Mammary epithelial cell (primary cell): ENCODE measurements at places on chromosomes 6 and 20. TPM values are rescaled to one million over a fixed set of nuclear protein-coding genes. Genes with fewer than 3 reads are reported as not detected.

- DNase-seq: no peak
Observed at GRCh38 chr6:36334832-36335459, 1.7 kb downstream of the BNIP5 start.

DNA sequence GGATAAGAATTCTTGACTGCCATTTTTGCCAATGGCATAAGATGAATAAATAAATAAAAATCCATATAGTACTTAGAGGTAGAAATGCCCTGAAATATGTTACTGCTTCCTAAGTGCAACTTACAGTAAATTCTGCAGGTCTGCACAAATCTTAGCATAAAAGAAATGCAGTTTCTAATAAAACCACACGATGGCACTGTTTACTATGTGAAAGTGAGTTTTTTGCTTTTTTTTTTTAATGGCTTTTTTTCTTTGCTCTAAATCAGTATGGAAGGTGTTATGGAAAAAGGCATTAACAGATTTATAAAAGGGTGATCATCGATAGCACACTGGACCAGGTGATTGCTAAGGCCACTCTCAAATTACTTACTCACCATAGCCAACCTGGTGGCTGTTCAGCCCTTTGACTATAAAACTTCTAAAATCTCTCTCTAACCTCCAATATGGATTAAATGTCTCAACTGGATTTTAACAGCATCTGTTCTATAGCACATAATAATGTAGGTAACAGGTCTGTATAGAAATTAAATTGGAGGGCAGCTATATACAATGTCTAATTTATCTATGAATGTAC is 45.8 kb downstream of the AHI1 start:
- peak; percentile 10 for DNase-seq

DNA sequence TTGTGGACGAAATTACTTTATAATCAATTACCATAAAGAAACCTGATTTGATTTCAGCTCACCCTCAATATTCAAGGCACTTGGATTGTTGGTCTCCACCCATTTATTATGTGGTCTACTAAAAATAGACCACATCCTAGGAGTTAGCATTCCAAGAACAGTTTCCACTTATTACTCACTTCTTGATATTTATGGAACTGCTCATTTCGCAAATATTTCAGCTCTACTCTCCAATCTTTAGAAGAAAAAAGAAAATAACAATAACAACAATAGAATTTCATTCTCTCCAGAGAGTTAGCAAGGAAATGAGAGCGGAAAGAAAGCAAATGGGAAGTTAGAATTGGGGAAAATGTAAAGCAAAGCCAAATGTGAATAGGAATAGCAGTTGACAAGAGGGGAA is 26.2 kb upstream of the HDAC2 start:
- DNase-seq: peak; percentile 59

DNA sequence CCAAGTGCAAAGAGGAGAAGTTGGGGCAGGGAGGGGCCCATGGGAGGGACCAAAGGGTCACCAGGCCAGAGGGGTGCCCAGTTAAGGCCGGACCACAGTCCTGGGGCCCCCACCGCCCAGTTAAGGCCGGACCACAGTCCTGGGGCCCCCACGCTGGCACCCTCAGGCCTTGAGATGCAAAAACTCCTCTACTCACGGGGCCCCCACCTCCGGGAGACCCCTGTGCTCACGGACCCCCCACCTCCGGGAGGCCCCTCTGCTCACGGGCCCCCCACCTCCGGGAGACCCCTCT is 16.9 kb downstream of the KCNQ2 start:
- DNase-seq: no peak

GRCh38 chr6:5636210-5637030 is 370.3 kb downstream of the NRN1 start:
- DNase-seq: no peak

DNA sequence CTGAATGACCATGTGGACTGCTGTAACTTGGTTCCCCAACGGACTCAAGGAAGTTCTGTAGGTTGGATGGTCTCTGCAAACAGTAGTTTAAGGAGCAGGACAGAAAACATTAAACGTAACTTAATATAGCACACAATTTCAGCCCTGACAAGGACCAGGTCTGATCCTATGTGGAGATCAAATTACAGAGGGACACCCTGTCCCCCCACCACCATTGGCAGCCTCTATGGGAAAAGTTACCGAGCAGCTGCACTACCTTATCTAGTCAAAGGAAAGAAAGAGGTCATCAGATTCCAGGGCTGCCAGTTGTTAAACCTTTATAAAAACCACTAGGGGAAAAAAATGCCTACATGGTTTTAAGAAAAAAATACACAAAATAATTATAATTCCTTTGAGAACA is 191.5 kb upstream of the RSPO3 start:
- no peak for DNase-seq

DNA sequence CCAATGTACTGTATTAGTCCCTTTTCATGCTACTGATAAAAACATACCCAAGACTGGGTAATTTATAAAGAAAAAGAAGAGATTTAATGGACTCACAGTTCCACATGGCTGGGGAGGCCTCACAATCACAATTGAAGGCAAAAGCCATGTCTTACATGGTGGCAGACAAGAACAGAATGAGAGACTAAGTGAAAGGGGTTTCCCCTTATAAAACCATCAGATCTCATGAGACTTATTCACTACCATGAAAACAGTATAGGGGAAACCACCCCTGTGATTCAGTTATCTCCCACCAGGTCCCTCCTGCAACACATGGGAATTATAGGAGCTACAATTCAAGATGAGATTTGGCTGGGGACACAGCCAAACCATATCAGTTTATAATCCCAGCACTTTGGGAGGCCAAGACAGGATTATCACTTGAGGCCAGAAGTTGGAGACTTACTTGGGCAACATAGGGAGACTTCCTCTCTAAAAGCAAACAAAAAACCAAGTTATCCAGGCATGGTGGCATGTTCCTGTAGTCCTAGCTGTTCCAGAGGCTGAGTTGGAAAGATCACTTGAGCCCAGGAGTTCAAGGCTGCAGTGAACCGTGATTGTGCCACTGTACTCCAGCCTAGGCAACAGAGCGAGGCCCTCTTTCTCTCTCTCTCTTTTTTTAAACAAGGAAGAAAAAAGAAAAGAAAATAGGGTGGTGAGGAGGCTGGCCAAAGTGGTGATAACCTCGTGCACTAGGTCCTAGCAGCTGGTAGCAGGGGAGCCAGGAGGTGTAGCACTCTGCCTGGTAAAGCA is 22.9 kb upstream of the DDR1 start:
- DNase-seq: no peak

GRCh38 chr6:82277686-82278085 is 30.1 kb upstream of the IBTK start:
- no peak for DNase-seq

DNA sequence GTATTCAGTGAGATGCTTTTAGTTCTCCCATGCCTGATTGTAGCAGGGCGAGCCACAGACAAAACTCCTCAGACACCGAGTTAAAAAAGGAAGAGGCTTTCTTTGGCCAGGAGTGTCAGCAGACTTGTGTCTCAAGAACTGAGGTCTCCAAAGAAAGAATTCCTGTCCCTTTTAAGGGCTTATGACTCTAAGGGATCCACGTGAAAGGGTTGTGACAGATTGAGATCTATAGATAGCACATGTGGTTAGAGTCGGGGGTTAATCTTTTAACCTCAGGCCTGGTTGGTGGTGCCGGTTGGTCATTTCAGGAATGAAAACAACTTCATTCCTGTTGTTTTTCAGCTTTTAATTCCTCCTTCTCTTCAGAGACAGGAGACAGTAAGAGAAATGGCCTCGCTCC is 168.8 kb upstream of the GRIK2 start:
- no peak for DNase-seq

DNA sequence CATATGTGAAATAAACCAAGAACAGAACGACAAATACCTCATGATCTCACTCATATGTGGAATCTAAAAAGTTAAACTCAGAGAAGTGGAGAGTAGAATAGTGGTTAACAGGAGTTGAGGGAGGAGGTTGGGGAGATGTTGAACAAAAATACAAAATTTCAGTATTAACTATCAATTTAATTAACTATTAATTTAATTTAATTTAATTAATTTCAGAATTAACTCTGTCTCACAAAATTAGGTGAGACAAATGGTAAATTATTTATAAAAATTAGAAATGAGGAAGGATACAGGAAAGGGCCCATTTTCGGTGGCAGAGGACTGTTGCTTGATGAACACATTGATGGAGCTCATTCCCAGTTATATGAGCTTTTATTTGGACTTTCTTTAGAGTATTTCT is 166.0 kb upstream of the FAM83B start:
- DNase-seq: no peak

- DNase-seq: no peak
Observed at GRCh38 chr6:159602431-159603041, 90.5 kb downstream of the SOD2 start.

- DNase-seq: no peak
Observed at GRCh38 chr6:170388113-170388512, 81.6 kb downstream of the FAM120B start.

DNA sequence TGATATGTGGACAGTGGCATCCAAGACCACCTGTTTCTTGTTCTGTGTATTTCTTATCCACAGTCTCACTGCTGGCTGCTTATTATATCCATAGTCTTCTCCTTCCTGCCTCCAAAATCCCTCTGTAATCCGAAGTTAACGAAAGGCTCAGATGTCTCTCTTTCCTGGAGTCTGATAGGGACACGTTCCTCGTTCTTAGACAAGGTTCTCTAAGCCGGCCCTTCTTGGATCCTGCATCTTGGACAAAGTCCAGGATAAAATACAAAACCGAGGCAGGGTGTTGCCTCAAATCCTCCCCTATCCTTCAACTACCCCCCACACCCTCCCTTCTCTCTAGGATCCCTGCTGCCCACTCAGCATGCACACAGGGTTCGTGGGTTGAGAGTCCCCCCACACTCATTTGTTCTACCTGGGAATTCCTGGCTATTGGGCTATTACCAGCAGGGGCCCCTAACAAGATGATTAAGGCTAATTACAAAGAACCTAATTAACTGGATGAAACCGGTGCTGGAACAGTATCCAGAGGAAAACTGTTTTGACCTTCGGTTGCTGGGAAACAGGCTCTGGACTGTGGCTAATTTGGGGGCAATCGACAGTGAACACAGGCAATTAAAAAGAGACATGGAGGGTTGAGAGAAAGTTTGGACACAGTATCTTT is 32.7 kb upstream of the MRPS10 start:
- DNase-seq: no peak

DNA sequence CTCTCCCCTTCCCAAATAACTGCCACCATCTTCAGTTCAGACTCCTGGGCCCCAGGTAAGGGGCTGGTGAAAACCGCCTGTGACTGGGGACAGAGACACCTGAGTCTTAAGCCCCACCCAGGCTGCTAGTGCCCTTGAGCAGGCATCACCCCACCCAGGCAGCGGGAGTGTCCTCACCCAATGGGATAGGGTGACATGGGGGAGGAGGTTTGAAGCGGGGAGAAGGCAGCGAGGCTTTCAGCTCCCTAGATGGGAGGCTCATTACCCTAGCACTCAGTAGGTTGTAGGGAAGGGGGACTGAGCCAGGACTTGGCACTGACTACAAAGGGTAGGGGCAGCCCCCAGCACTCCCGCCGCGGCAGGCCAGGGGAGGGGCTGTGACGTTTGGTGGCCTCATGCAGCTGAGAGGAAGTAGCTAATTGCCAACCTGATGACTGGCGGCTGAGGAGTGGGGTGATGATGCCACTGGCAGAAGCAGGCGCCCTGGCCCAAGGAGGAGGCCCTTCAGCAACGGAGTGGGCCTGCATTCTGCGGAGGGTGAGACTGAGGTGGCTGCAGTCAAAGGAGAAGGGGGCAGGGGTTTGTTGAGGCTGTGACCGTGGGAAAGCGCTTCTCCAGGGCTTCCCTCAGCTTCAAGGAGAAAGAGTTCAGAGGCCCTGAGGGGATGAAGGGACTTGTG is 126.9 kb downstream of the MRPL14 start:
- no peak for DNase-seq

GRCh38 chr20:2840967-2841531 is 504 bp downstream of the VPS16 start:
- DNase-seq: peak; percentile 49

DNA sequence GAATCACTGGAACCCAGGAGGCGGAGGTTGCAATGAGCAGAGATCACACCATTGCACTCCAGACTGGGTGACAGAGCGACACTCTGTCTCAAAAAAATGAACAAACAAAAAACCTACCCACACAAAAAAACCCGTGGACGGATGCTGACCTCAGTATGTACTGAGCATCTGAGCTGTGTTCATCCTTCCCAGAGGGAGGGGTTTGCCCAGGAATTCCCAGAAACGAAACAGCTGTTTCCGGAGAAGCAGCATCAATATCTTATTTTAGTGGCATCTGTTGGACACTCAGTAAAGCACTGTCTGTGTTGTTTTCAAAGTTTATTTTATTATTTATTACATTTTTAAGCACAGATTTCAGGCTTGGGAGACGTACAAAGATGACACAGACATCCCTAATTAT is 18.7 kb downstream of the NANP start:
- DNase-seq: no peak

GRCh38 chr20:10961651-10962288 is 288.0 kb upstream of the JAG1 start:
- DNase-seq: no peak

GRCh38 chr20:38460040-38460623 is 12.5 kb upstream of the RALGAPB start:
- peak; percentile 88 for DNase-seq

GRCh38 chr6:4482461-4482860 is 293.7 kb upstream of the CDYL start:
- DNase-seq: no peak

- DNase-seq: no peak
Observed at GRCh38 chr6:13253272-13253671, 75.1 kb downstream of the TBC1D7 start.

GRCh38 chr6:131083687-131084086 is 20.6 kb upstream of the EPB41L2 start:
- DNase-seq: no peak

DNA sequence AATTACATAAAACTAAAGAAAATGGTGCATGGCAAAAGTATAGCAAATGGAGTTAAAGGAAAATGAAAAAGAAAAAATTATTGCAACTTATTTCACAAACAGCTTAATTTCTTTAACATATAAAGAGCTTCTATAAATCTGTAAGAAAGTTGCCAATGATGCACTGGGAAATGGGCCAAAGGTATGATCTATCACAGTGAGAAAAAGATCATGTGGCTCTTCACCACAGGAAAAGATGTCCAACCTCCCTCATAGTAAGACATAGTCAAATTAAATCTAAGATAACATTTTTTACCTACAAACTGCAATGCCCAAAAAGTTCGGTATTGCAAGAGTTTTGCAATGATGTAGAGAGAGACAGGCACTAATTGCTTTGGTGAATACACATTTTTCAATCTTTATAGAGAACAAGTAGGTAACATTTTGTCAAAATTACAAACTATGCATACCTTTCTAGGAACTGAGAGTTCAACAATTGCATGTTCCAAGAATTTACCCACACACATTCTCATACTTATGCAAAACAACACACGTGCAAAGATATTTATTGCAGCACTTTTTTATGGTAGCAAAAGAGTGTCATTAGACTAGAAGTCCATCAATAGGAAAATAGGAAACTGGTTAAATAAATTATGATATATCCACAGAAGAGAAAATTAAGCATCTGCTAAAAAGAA is 372.6 kb downstream of the QKI start:
- no peak for DNase-seq

- peak; percentile 14 for DNase-seq
Observed at GRCh38 chr6:113315879-113316278, 541.3 kb upstream of the MARCKS start.

The HLA-G gene
- 2.7 TPM for polyA plus RNA-seq

The GPR63 gene
- 1.3 TPM for polyA plus RNA-seq

The VSTM2L gene
- polyA plus RNA-seq: 4.4 TPM

The ANGPT4 gene
- polyA plus RNA-seq: 0.01 TPM

The TPX2 gene
- 51.2 TPM for polyA plus RNA-seq

The PMEPA1 gene
- polyA plus RNA-seq: 67.5 TPM

The CD40 gene
- polyA plus RNA-seq: 14.9 TPM

The UNC5CL gene
- polyA plus RNA-seq: 0.19 TPM

The TNNC2 gene
- 0.18 TPM for polyA plus RNA-seq

The RPS6KA2 gene
- 28.0 TPM for polyA plus RNA-seq

The HLA-DRB5 gene
- polyA plus RNA-seq: 0.06 TPM
